ENCODE measurements at places on chromosomes 16 and 17. TPM values are rescaled to one million over a fixed set of nuclear protein-coding genes. Genes with fewer than 3 reads are reported as not detected.

Gene TBC1D3I
- 0.22 TPM for total RNA-seq

Gene HOXB7
- 9.3 TPM for total RNA-seq

Gene C16orf82
- total RNA-seq, result not detected

Gene EFCAB13
- 3.5 TPM for total RNA-seq

Gene TBC1D3
- not detected for total RNA-seq

Gene CLEC3A
- not detected for total RNA-seq

Gene GPR142
- not detected for total RNA-seq

Gene HCRT
- total RNA-seq, result not detected

Gene ANKRD40CL
- not detected for total RNA-seq

Gene ELOB
- 730 TPM for total RNA-seq

Gene CCL16
- 0.94 TPM for total RNA-seq

Gene OR1E1
- not detected for total RNA-seq
